ENCODE measurements at places on chromosomes 12 and 14. TPM values are rescaled to one million over a fixed set of nuclear protein-coding genes. Genes with fewer than 3 reads are reported as not detected.

- peaks cover 43% of the 10 kb centered on the region for H3K4me1 ChIP-seq
- no peaks in the 10 kb centered on the region for H3K27me3 ChIP-seq
- no peak overlapping the region for H3K27ac ChIP-seq
- no peak for DNase-seq
- H3K4me3 ChIP-seq = no peak overlapping the region
These were observed 162.8 kb downstream of the VRK1 start for GRCh38 chr14:96959992-96960391.

DNA sequence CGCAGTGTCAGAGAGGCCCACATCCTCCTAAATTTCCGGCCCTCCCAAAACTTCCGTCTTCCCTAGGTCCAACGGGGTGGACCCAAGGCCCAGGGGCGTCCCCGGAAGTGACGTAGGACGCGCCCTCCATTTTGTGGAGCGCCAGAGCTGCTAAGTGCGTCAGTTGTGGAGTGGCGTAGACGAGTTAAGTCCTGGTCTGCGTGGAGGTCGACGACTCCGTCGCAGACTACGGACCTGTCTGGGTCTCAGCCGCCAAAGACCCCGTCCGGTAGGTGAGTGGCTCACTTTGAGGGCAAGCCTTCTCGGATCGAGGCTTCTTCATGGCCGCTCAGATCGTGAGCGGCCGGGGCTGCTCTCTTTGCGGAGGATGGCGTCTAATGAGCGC, at the start of gene SRSF5:
Gene SRSF5 (plus strand): TSS at position 159 of the 385 bp plus-strand sequence. CDS start 1,015 bp downstream, outside the sequence.
- H3K27me3 ChIP-seq = no peaks in the 10 kb centered on the region
- peaks cover 77% of the 10 kb centered on the region for H3K4me1 ChIP-seq
- DNase-seq = peak; percentile 96
- H3K27ac ChIP-seq = peak within 1 kb of the TSS; percentile 99
- H3K36me3 ChIP-seq = peaks cover 60% of the 10 kb centered on the region

DNA sequence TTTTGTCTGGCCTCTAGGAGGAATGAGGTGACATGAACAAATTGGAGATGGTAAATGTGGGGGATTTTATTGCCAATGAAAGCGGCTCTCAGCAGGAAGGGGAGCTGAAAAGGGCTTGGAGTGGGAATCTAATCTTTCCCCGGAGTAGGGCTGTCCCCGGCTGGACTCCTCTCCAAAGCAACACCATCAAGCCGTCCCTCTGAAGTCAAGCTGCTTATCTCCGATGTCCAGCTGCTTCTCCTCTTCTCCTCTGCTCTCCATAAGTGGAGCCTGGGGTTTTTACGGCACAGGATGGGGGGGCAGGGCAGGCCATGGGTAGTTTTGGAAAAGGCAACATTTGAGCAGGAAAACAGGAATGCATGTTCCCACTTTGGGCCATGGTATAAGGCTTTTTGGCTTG, 113.5 kb downstream of the TMEM132D start:
- DNase-seq = no peak
- H3K36me3 ChIP-seq = no peaks in the 10 kb centered on the region
- no peaks in the 10 kb centered on the region for H3K4me1 ChIP-seq
- no peaks in the 10 kb centered on the region for H3K27me3 ChIP-seq
- no peak overlapping the region for H3K27ac ChIP-seq
- no peak overlapping the region for H3K4me3 ChIP-seq

- H3K4me3 ChIP-seq = peak overlapping the region; percentile 18
- peaks cover 4% of the 10 kb centered on the region for H3K4me1 ChIP-seq
- H3K36me3 ChIP-seq = no peaks in the 10 kb centered on the region
These were observed 116.7 kb downstream of the LMNTD1 start for GRCh38 chr12:25436206-25437030.

DNA sequence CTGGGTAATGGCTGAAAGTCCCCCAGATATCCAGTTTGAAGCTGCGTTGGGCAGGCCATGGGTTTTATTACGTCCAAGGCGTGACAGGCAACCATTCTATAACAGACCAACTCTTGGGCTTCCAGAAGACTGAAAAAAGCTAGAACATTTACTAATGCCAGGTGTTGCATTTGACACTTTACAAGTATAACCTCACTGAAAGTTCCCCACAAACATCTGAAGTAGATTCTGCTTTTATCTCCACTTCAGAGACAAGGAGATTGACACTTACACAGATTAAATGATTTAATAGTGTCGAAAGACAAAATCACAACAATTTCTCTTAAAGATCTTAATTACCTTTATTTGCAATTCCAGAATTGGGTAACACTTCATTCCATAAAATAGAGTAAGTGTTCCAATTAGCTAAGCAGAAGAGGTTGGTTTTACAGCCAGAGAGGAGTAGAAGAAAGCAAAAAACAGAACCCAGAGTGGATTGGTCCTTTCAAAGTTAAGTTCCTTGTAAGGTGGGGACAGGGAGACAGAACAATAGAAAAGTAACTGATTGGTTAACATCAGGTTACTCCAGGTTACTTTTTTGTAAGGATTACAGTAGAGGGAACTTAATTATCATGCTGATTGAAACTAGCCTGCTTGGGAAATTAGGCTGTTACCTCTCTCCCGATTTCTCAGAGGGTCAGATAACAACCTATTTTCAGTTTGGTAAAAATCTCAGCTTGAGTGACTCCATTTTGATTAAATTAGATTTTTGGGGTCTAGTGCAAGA, 11.3 kb downstream of the SOCS2 start:
- DNase-seq = no peak
- peaks cover 4% of the 10 kb centered on the region for H3K27me3 ChIP-seq
- no peak overlapping the region for H3K4me3 ChIP-seq

- peak overlapping the region; percentile 22 for H3K27ac ChIP-seq
- DNase-seq = no peak
- H3K4me3 ChIP-seq = no peak overlapping the region
These were observed 84.1 kb upstream of the SLC38A2 start for GRCh38 chr12:46456356-46457334.

- H3K27ac ChIP-seq = no peak overlapping the region
- no peak for DNase-seq
- peaks cover 4% of the 10 kb centered on the region for H3K4me1 ChIP-seq
- H3K4me3 ChIP-seq = no peak overlapping the region
- no peaks in the 10 kb centered on the region for H3K36me3 ChIP-seq
These were observed 256.0 kb downstream of the PCNX1 start for GRCh38 chr14:71163050-71163841.

- H3K36me3 ChIP-seq = no peaks in the 10 kb centered on the region
- H3K27ac ChIP-seq = no peak overlapping the region
- H3K4me1 ChIP-seq = no peaks in the 10 kb centered on the region
These were observed 134.7 kb upstream of the GSC start for GRCh38 chr14:94904636-94905035.

GRCh38 chr14:65304963-65305362, 107.6 kb upstream of the FUT8 start:
- H3K27ac ChIP-seq = peak overlapping the region; percentile 82
- H3K27me3 ChIP-seq = no peaks in the 10 kb centered on the region
- H3K36me3 ChIP-seq = peaks cover 4% of the 10 kb centered on the region

GRCh38 chr14:32136027-32136825, 59.1 kb downstream of the ARHGAP5 start:
- peaks cover 4% of the 10 kb centered on the region for H3K4me1 ChIP-seq
- H3K4me3 ChIP-seq = no peak overlapping the region
- H3K27me3 ChIP-seq = no peaks in the 10 kb centered on the region
- no peak for DNase-seq
- peaks cover 63% of the 10 kb centered on the region for H3K36me3 ChIP-seq
- no peak overlapping the region for H3K27ac ChIP-seq

- no peak for DNase-seq
- no peaks in the 10 kb centered on the region for H3K27me3 ChIP-seq
- H3K4me1 ChIP-seq = peaks cover 29% of the 10 kb centered on the region
- H3K4me3 ChIP-seq = no peak overlapping the region
These were observed 56.5 kb upstream of the CCND2 start for GRCh38 chr12:4217091-4217490.

GRCh38 chr14:100536121-100536510, 51.1 kb downstream of the BEGAIN start:
- peaks cover 4% of the 10 kb centered on the region for H3K4me1 ChIP-seq
- H3K36me3 ChIP-seq = no peaks in the 10 kb centered on the region
- no peak for DNase-seq

DNA sequence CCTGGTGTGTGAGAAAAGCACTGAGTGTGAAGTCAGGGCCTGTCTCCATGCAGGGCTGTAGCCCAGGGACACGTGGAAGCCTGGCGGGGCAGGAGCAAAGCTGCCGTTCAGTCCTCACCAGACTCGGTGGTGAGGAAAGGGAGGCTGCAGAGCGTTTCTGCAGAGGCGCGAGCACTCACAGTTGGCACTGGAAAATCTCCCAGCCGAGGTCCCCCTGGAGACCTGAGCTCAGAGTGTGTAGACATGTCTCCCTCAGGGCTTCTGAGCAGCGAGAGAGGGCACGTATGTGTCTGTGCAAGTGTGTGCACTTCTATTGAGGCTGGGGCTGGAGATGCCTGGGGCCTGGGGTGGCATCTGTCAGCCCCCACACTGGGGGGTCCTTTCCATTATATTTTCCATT, 11.0 kb upstream of the HHIPL1 start:
- peaks cover 3% of the 10 kb centered on the region for H3K27me3 ChIP-seq
- H3K4me3 ChIP-seq = no peak overlapping the region
- no peak overlapping the region for H3K27ac ChIP-seq
- H3K36me3 ChIP-seq = no peaks in the 10 kb centered on the region
- no peak for DNase-seq

DNA sequence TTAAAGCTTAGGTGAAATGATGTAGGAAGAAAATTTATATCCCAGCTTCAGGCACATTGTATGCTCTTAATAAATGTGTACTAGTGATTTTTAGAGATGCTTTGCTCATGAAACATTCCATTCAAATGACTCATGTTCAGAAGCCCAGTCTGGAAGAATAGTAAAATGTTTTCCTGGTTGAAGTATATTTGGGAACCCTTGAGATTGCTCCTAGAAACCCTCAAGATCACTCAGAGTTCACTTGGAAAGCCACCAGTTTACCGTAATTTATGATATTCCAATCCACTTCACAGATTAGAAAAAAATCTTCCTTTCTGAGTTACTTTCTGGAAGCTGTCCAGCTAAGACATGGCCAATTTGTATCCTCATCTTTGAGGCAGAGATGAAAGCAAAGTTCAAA, 186.4 kb downstream of the SYT10 start:
- H3K4me3 ChIP-seq = no peak overlapping the region
- H3K36me3 ChIP-seq = no peaks in the 10 kb centered on the region
- H3K27ac ChIP-seq = no peak overlapping the region
- no peak for DNase-seq

DNA sequence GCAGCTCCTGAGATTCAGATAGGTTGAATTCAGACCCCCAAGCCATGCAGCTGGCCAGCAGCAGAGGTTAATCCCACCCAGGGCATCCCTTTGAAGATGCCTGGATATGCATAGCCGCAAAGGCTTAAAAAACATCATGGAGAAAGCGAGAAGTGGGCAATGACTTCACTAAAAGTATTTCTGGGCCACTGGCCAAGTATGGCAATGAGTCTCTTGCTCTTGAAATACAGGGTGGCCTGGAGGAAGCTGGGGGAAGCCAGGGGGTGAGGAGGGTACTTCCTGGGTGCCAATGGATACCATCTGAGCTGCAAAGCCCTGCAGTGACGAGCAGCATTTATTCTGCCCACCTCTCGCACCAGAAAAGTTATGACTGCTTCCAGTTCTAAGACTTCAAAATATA, 539.3 kb upstream of the TBX3 start:
- no peak overlapping the region for H3K27ac ChIP-seq
- no peak overlapping the region for H3K4me3 ChIP-seq
- H3K27me3 ChIP-seq = no peaks in the 10 kb centered on the region
- no peaks in the 10 kb centered on the region for H3K4me1 ChIP-seq
- no peak for DNase-seq

SUPT16H gene
- 179 TPM for total RNA-seq

PROX2 gene
- total RNA-seq = 0.23 TPM

INHBC gene
- total RNA-seq = not detected

CRACR2A gene
- total RNA-seq = 19.2 TPM

ATP5F1B gene
- total RNA-seq = 818 TPM

NUAK1 gene
- total RNA-seq = not detected

KLRB1 gene
- total RNA-seq = 0.87 TPM

KLRG1 gene
- 2.7 TPM for total RNA-seq

CDH24 gene
- 1.1 TPM for total RNA-seq

SERPINA3 gene
- not detected for total RNA-seq

OTOGL gene
- not detected for total RNA-seq

KRT3 gene
- not detected for total RNA-seq

ST8SIA1 gene
- total RNA-seq = 1.6 TPM
